Suprapubic skin (tissue), 4 donors: ENCODE measurements at places on chromosomes 7 and 10. TPM values are rescaled to one million over a fixed set of nuclear protein-coding genes. Genes with fewer than 3 reads are reported as not detected.

GRCh38 chr7:50209461-50210135 lies 94.9 kb upstream of the IKZF1 start:
- DNase-seq: no peak

DNA sequence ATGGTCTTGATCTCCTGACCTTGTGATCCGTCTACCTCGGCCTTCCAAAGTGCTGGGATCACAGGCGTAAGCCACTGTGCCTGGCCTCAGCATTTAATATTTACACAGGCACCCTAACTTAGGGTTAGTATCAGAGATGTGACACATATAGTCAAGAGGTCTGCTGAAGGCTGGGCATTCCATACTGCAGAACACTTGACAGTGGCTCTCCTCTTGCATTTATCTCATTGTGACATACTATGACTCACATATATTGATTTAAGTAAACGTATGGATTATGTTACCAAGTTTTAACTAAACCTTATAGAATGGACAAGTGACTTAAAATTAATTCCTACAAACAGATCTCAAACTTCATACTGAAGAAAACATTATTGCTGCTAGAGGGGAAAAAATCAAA lies 36.6 kb downstream of the BRAF start:
- DNase-seq: no peak

DNA sequence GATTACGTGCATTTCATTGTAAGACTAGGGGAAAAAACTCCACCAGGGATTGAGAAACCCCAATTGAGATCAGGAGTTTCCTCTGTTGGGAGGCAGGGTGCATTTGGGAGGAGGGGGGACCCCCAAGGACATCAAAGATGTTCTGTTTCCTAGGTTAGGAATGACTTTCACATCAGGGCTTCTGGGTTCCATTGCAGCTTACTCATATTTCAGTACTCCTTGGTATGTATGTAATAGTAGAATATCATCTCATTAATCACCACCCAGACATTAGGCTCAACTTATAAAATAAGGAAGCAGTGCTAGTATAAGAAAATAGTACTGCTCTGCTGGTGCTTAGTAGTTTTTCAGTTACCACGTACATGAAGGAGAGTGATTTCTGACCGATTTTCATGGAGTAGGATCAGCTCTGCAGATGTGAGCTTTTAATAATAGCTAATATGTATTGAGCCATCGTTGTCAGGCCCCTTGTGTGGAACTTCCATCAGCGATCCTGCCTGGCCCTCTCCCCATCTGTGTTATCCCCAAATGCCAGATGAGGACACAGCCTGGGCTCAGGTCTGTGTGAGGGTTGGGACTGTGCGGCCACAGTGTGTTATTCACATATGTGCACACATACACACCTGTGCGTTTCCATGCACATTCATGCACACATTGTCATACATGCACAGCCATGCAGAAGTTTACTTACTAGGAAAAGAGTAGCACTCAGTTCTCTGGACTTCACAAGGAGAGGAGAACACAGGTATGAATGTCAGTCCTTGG lies 23.5 kb downstream of the UPP1 start:
- DNase-seq: no peak

- no peak for DNase-seq
These were observed 4.6 kb downstream of the SEC23IP start for GRCh38 chr10:119896937-119897770.

- DNase-seq: no peak
These were observed 175.1 kb downstream of the SEPTIN7 start for GRCh38 chr7:35975851-35976454.

- no peak for DNase-seq
These were observed 137.9 kb upstream of the PPIF start for GRCh38 chr10:79209340-79209739.

DNA sequence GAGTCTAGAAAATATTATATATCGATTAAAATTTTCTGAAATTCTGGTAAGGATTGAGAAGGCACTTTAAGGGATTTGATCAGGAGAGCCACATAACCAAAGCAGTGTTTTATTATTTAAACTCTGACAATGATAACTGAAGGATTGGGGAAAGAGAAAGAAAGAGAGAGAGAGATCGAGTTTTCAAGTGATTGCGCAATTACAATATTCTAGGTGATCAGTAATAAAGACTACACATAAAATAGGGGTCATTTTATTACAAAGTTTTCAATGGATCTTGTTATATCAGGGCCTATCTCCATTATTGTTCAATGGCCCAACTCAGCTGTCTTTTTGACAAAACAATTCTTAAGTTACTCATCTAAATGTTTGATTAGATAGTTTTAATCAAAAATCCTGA lies 541.5 kb upstream of the ZWINT start:
- no peak for DNase-seq

DNA sequence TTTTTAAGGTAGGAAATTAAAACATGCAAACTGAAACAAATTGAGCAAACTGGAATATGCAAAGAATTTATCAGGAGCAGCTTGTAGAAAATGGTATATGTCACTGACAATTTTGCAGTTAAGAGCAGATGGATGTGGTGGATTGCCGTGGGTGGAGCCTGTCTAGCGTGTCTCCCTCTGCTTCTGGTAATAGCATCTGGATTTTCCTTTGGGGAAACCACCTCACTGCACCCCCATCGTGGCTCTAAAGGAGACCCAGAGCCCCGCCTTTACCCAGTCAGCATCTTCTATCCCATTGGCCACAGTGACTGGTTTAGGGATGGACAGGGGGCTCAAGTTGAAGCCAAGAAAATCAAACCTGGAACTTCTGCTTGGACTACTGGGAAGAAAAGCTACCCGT lies 142.9 kb downstream of the SVIL start:
- DNase-seq: no peak

- no peak for DNase-seq
These were observed 38.6 kb downstream of the MRC1 start for GRCh38 chr10:17847585-17848296.

- DNase-seq: no peak
These were observed 21.9 kb downstream of the FRA10AC1 start for GRCh38 chr10:93680412-93681047.

DNA sequence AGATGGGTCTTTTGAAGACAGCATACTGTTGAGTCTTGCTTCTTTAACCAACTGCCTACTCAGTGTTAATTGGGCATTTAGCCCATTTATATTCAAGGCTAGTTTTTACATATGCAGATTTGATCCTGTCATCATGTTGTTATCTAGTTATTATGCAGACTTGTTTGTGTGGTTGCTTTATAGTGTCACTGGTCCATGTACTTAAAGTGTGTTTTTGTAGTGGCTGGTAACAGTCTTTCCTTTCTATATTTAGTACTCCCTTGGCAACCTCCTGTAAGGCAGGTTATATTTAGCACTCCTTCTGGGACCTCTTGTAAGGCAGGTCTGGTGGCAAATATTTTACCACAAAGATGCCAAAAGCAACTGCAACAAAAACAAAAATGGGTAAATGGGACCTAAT lies 66.7 kb downstream of the TES start:
- DNase-seq: no peak

- DNase-seq: no peak
These were observed 11.7 kb upstream of the ZNF680 start for GRCh38 chr7:64574540-64575099.

- no peak for DNase-seq
These were observed 8.2 kb upstream of the MTPAP start for GRCh38 chr10:30357075-30357801.

SFXN4 gene
- total RNA-seq: 37.4 TPM

ACTL6B gene
- not detected for total RNA-seq

CADPS2 gene
- 6.6 TPM for total RNA-seq

ADRA2A gene
- 5.6 TPM for total RNA-seq

TMEM229A gene
- total RNA-seq: not detected

CYP2C9 gene
- 2.9 TPM for total RNA-seq

NAT16 gene
- not detected for total RNA-seq

HECW1 gene
- total RNA-seq: 0.17 TPM

MRLN gene
- total RNA-seq: not detected

BAG3 gene
- 75.0 TPM for total RNA-seq

EPHB4 gene
- 58.1 TPM for total RNA-seq

ZC3HAV1L gene
- 22.4 TPM for total RNA-seq

ZNF239 gene
- 1.2 TPM for total RNA-seq

PLXDC2 gene
- 93.4 TPM for total RNA-seq
